ENCODE measurements at places on chromosomes 6 and 20.

DNA sequence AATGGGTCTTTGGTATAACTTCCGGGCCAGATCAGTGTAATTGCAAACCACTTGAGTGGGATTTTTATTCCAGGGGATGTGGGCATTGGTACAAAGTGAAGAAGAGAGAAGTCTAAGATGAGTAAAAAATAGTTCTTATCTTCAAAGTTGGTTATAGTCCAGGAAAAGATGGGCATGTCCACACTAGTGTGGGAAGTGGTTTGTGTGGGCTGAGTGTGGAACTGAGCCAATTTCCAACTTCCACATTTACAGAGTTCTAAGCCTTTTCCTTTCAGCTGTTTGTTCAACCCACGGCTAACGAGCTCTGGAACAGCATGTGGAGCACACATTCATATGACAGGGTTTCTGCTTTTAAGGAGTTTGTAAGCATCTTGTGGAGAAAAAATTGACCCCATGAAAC is 72.3 kb upstream of the IFNGR1 start:
- DNase-seq: no peak

DNA sequence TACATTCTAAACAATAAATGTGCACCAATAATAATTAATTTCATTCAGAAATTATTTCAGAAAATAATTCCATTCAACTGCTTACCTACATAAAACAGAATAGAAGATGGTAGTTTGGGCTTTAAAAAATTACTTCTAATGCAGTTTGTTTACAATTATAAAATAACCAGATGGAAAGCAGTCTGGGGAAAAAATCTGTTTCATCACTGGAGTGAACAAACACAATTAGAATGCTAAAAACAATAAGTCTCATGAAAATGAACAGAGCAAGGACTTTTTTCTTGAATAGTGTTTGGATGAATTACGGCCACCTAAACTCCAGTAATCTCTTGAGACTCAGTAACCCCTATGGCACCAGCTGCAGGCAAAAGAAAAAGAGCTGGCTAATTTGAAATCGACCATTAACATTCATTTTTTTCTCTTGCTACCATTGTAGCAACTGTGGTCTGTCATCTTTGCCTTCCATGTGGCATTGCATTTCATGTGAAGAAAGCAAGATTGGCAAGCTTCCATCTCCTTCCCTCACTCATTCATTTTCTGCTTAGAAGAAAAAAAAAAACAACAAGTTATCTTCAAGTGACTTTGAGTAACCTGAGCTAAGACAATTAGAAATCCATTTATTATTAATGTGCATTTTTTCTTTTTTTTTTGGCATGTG is 88.4 kb upstream of the CEP85L start:
- no peak for DNase-seq

DNA sequence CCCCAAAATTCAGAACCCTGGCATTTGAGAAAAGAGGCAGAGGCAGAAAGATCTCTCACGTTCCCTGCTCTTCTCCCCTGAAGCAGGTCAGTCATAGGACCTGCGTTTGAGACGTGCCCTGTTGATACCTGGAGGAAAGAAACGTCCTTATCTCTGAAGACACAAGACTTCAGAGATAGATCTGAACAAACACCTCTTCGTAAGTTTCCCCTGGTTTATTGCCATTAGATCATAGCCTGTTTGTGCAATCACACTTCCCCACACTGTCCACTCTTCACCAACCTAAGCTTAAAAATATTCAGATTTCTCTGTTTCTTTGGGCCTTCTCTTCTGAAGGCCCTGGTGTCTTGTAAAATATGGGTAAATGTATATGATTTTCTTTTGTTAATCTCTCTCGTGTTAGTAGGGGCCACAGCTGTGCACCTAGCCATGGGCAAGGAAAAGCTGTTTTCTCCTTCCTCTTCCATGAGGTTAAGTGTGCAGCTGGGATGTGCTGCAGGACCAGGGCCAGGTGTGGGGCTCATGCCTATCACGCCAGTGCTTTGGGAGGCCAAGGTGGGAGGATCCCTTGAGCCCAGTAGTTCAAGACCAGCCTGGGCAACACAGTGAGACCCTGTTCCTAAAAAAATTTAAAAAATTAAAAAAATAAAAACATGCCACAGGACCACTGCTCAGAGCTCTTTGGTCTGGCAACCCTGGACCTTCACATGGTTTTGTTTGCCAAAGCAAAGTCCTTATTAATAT is 4.7 kb upstream of the SLC22A2 start:
- DNase-seq: no peak

DNA sequence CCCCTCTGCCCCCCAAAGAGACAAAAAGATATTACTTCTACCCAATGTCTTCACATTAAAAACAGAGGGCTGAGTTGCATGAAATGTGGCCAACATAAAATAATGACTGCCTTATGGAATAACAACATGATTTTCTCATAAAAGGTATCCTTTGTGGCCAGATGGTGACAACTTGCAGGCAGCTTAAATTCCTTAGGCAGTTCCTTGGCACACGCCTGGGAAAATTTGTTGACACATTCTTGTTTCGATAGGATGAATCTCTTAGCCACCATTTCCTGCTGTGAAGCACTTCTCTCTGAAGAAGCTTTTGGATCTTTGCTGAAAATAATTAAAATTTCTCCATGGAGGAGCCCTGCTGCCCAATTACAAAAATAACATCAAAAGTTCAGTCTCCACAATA is 109.0 kb upstream of the COL21A1 start:
- DNase-seq: no peak

GRCh38 chr20:45611054-45611453 is 18.5 kb upstream of the WFDC10A start:
- DNase-seq: no peak

DNA sequence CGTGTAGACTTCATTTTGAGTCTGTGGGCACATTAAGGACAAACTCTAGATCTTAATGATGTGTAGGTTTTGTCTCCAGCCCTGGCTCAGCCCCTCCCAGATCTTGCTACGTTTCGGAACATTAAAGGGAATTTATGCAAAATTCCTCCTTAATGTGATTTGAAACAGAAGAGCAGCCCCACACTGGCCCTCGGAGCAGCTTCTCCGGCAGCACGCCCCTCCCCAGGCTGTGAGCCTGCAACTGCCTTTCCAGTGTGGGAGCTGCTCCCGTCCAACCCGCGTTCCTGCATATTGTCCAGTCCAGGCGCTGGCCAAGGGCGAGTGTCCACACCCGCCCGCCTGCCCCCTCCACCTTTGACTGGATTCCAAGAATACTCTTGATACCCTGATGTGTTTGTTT is 257.2 kb downstream of the TAF4 start:
- no peak for DNase-seq

GRCh38 chr20:59564171-59564570 is 40.2 kb upstream of the PHACTR3 start:
- DNase-seq: no peak

DNA sequence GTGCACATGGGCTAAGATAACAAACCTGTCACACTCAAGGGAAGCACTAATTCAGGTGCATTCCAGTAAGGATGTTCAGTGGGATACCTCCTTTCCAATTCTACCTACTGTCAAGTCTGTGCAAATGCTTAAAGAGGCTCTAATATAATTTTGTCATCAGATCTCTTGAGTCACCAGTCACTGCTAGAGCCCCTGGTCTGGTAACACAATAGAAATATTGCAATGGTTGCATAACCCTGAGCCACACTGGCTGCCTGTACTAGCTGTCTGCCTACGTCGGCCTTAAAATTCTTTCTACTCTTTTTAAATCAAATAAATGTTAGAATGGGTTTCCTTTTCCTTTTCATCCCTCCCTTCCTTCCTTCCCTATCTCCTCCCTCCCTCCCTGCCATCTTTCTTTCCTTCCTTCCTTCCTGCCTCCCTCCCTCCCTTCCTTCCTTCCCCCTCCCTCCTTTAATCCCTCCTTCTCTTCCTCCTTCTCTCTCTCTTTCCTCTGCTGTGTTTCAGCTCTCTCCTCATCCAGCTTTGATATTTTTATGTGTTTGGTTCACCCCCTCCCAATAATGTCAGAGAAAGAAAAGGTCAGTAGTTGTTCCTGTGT is 28.1 kb upstream of the OLIG3 start:
- DNase-seq: no peak

- no peak for DNase-seq
Measured at GRCh38 chr20:38612751-38613515, 11.3 kb downstream of the ARHGAP40 start.

- DNase-seq: no peak
Measured at GRCh38 chr6:33513213-33513612, 58.8 kb downstream of the ZBTB9 start.

- no peak for DNase-seq
Measured at GRCh38 chr6:51273228-51273961, 454.7 kb downstream of the TFAP2B start.

DNA sequence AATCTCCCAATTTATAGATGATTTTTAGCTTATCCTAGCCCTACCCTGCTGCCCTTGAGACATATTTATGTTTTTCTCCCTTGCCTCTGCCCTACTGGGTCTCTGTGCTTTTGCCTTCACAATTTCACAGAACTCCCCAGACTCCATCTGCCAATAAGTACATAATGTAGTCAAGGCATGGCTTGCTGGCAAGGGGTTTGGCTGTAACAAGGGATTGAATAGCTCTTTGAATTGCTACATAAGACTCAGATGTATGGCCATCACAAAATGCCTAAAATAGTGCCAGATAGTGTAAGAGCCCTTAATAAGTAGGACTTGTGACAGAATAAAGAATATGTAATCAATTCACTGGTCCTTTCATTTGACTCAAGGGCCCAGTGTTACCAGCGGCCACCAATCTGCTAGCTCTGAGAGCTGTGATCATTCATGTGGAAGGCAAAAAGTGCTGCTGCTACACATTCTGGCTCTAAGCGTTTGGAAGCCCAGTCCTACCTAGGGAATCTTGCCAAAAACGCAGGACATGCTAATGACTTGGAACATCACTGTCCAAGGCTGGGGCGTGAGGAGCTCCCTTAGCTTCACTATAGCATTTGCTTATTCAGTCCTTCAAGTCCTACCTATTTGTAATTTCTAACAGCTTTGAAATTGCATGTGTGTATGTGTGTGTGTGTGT is 20.5 kb downstream of the CLVS2 start:
- DNase-seq: no peak

DNA sequence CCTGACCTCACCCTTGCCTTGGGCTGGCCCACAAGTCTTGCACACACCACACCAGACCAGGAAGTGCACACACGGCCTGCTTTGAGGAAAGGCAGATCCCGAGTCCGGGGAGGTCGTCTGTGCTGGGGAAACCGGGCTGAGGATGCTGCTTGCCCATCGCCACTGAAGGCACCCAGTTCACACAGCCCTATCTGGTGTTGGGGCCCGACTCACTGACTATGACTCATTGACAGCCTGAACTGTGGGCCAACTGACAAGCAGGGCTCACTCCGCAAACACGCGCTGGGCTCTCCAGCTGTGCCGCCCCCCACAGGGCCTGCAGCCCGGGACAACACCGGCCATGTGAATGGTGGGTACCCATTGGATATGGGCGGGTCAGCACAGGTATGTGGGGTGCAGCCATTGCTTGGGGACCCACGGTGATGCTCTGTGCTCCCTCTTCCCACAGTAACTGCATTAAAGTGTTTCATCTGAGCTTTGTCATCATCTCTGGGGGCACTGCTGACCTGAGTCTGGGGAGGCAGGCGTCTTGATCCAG is 1.6 kb downstream of the SAMD10 start:
- DNase-seq: no peak

DNA sequence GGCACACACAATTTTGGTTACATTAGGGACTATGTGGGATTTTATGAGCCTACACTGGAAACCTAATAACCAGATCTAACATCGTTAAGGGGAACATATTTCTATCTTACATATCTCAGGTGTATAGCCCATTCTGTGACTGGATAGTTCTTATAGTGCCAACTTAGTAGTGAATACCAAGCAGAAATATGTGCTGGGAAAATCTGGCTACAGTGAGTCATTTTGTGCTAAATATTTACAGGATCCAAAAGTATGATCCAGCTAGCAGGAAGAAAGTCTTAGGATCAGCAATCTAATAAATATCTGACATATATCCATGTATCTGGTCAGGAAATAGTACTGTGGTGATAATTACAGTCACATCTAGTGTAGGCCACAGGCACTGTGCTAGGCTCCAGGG is 94.6 kb upstream of the INSM1 start:
- no peak for DNase-seq

DNA sequence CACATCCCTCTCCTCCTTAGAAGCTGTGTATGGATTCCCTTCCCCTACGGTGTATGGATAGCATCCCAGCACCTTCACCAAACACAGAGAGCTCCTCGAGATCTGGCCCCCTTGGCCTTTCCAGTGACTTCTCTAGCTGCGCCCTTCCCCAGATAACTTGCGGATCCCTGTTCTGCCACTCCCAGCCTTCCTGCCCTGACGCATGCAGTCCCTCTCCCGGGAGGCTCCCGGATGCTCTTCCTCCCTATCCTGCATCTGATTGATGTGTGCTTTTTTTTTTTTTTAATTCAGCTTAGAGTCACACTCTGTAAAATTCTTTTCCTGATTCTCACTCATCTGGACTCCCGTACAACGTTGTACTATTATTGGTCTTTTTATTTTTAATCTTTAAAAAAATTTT is 44.8 kb downstream of the GCNT2 start:
- no peak for DNase-seq

GRCh38 chr6:133512410-133513016 is 271.4 kb downstream of the EYA4 start:
- no peak for DNase-seq

GRCh38 chr6:22436134-22436533 is 133.2 kb upstream of the HDGFL1 start:
- DNase-seq: no peak

DNA sequence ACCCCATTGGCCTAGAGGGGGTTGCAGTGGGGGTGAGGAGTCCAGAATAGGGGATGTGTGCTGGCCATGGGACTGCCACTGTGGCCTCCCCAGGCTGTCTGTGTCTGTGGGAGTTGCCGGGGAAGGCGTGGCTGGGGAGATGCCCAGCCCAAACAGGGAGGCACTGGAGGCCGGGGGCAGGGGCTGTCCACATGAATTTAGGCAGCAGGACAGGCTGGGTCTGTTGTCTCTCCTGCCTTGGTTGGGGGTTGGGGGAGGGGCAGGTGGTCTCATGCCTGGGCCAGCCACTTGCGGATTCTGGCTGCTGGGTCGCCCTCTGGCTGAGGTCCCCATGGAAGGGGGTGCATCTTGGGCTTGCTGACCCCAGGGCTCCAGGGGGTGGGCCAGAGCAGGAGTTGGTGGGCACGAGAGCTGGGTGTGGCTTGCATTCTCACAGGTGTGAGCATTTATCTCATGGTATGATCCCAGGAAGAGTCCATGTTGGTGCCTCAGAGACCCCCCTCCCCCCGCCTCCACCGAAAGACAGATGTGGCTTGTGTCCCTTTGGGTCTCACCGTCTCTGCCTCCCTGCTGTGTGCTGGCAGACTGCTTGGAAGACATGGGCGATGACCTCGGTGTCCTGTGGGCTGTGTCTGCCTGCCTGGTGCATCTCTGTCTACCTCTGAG is 4.0 kb downstream of the SOX18 start:
- DNase-seq: no peak

DNA sequence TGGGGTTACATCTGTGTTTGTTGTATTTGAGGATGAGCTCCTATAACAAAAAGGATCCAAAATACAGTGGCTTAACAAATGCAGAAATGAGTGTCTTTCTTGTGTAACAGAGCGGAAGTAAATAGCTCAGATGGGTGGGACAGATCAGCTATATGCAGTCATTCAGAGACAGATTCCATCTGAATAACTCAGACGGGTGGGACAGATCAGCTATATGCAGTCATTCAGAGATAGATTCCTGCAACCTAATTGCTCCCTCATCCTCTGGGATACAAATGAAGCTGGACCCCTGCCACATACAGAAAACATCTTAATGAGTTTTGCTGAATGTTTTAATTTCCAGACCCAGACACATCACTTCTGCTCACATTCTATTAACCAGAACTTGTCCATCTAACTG is 332.3 kb downstream of the BCKDHB start:
- DNase-seq: no peak
